ENCODE measurements at places on chromosomes 7 and 10. TPM values are rescaled to one million over a fixed set of nuclear protein-coding genes. Genes with fewer than 3 reads are reported as not detected.

GPR22 gene
- not detected for total RNA-seq

MBL2 gene
- total RNA-seq: not detected

NRG3 gene
- not detected for total RNA-seq

TMEM225B gene
- total RNA-seq: 1.2 TPM

BTBD16 gene
- total RNA-seq: not detected

VENTX gene
- not detected for total RNA-seq

ZNF467 gene
- 1.0 TPM for total RNA-seq

CDK5 gene
- 25.9 TPM for total RNA-seq

OR6V1 gene
- total RNA-seq: not detected

HDAC9 gene
- total RNA-seq: 3.6 TPM

PRSS1 gene
- not detected for total RNA-seq

ATAD1 gene
- 34.7 TPM for total RNA-seq

CLRN3 gene
- total RNA-seq: not detected

GPR15LG gene
- total RNA-seq: not detected

KCNMA1 gene
- 103 TPM for total RNA-seq

FFAR4 gene
- total RNA-seq: not detected

SLC25A40 gene
- total RNA-seq: 4.1 TPM

AGMO gene
- total RNA-seq: not detected

ARHGAP22 gene
- 21.3 TPM for total RNA-seq

SFRP5 gene
- total RNA-seq: not detected

PTF1A gene
- not detected for total RNA-seq
